ENCODE measurements at places on chromosomes 7 and 10.
A peak's percentile ranks its signal among the peaks of the same experiment; 100 is the strongest.

DNA sequence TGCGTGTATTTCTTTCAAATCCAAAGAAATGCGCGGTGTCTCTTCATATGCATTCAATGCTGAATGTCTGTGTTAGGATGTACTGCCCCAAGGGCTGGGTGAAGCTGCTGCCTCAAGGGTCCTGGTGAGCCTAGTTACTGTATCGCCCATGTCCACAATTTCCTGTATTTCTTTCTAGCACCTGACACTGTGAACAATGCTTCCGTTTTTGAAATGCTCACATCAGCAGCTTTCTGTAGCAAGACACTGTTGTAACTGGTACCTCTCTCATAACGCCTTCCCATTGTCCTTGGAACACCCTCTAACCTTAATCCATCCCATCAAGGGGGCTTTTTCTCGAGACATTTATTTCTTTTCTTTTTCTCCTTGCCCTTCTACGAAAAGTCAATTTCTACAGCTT is 25.1 kb downstream of the NRP1 start:
- DNase-seq: no peak

- no peak for DNase-seq
Measured at GRCh38 chr10:75292794-75293445, 57.2 kb upstream of the COMTD1 start.

DNA sequence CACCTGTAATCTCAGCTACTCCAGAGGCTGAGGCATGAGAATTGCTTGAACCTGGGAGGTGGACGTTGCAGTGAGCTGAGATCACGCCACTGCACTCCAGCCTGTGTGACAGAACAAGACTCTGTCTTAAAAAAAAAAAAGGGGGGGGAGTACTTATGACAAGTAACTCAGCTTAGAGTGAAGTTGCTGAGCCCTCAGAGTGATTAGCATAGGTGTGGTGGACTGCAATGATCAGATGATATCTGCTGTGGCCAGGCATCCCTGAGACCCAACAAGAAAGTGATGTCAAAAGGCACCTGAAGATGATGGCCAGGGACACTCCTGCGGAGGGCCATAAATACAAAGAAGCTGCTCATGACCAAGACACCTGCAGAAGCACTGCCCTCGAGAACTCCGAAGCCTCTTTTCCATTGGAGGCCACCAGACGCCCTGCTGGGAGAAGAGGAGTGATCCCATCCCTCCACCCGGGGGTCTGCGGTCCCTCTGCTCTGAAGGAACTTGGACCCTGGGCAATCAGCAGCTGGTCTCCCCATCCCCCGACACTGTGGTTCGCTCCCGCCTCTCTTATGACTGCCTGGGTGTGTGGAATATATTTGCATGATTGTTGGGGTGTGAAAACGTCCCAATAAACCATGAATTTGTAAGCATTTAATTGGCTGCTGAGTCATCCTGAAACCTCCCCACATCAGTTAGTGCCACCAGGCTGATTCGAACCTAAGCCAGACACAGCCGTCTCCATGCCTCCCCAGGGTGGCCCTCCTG is 46.0 kb downstream of the RASGEF1A start:
- no peak for DNase-seq

DNA sequence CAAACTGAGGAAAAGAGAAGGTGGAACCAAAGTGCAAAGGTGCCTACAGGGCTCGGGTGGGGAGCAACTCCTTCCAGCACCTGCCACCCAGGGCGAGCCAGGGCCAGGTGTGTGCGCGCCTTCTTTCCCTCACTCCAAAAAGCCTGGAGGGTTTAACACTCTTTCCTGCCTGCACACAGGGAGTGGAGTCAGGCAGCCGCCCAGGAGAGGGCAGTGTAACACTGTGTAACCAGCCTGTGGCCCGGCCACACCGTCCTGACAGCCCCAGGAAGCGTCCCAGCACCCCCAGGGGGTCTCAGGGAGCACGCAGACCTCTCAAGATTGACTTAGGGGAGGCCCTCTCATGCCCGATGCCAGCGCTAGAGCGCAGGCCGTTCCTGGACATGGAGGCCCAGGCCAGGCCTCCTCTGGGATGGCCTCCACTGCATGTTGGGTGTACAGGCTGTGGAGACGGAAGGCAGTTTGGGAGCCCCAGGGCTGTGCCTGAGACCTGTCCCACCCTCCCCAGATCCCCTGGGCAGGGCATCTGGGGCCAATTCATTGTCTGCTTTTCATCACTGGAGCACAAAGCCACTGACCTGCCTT is 13.4 kb downstream of the BRI3 start:
- no peak for DNase-seq

GRCh38 chr7:101953248-101953819 is 135.9 kb downstream of the CUX1 start:
- DNase-seq: no peak

DNA sequence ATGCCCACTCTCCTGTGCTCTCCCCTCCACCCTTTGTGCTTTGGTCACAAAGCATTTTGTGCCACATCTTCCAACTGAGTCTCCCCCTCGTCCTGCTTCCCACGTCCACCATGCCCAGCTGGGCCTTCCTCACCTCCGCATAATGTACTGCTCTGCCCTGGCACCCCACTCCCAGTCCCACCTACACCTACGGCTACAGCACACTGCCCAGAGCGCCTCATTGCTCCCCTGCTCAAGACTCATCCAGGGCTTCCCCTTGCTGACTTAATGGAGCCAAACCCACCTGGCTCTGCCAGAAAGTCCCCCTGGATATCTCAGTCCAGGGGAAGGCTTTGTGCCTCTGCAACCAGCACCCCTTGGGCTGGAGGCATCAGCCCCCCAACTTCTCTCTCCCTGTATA is 299.2 kb upstream of the ZMIZ1 start:
- DNase-seq: no peak

DNA sequence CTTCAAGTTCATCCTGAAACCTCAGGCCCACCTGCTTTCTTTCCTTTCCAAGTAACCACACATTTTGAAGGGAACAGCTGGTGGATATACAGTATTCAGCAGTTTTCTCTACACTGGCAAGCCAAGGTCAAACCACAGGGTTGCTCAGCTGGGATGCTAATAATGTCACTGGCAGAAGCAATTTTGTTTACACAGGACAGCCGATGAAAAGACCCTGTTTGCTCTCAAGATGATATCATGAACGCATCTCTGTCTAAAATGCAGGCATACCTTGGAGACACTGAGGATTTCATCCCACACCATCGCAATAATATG is 186.2 kb downstream of the USP6NL start:
- no peak for DNase-seq

DNA sequence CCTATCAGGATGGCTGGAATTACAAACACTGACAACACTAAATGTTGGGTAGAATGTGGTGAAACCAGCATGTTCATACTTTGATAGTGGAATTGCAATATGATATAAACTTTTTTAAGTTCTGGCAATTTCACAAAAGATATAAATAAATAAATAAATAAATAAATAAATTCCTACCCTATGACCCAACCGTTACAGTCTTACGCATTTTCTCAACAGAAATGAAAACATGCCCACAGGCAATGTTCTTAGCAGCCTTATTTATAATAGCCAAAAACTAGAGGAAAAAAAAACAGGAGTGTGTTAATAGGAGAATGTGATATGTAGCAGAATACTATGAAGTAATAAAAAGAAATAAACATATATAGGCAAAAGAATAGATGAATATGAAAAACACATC is 318.9 kb downstream of the IPMK start:
- no peak for DNase-seq

DNA sequence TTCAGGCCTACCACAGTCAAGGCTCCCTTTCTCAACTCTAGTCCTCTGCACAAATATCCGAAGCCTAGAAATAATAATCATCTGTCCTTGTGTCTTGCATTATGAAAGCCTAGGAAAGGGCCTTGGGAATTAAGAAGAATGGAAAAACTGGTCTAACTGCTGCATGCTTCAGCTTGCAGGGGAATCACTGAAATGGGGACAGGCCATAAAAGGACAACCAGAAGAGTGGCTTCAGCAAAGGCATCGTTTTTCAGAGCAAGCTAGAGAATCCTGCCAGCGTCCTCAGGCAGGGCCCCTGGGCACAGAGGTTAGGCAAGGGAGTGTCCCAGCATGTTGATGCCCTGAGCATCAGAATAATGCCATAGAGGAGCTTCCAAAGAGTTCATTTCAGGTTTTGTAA is 13.2 kb downstream of the ERVW-1 start:
- DNase-seq: no peak

DNA sequence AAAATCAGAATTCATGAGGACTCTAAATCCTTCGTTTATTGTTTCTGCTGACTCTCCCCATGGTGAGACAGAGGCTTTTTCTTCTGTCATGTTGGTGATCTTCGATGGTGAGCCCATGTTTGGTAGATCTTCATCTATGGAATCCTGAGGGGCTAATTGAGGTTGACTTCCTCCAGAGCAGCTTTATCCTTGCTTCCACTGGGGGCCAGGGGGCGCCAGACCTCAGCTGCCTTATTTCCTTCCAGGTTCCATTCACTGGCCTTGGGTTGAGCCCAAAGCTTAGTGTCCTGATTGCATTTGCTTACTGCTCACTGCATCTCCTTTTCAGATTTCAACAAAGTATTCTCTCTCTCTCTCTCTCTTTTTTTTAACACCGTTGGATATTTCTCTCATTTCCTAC is 80.7 kb downstream of the GCC1 start:
- peak; percentile 7 for DNase-seq

DNA sequence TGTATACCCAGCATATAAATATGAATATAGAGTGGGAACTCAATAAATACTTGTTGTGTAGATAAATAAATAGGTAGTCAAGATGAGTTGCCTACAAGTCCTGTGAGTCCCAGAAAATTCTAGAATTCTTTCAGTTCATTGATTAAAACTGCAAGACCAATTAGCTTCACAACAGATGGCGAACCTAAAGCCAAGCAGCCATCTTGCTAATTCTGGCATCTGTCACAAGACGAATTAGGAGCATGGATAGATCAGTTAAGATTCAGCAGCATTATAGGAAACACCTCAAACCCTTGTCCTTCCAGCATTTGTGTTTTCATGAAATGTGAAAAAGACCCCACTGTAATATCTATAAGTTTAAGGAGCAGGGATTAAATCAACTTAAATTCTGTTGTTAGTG is 552.7 kb downstream of the MAGI2 start:
- DNase-seq: no peak

GRCh38 chr7:88289564-88290025 is 17.1 kb downstream of the STEAP4 start:
- no peak for DNase-seq

DNA sequence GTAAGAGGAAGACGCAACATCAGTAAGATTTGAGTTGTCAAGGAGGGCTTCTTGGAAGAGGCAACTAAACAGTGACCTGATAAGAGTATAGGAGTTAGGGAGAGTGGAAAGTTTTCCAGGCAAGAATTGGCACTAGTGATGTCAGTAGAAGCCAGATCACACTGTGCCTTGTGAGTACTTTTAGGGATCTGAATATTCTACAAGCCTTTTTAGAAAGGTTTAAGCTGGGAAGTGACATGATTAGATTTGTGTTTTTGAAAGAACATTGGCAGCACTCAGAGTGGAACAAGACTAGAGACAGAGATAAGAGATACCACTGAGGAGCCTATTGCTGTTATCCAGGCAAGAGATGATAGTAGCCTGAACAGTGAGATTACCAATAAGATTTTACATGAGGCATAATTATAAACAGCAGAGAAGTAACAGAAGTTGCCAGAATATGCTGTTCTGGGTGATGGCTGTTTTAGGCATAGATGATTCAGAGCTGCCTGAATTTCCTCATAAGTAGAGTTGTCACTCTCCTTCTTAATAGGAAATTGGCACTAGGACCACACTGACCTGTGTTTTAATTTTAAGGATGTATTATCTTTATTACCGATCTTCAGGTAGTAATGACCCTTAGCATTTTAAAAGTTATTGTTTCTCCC is 45.6 kb downstream of the NHLRC2 start:
- DNase-seq: no peak

GRCh38 chr10:110512461-110513187 is 14.9 kb downstream of the DUSP5 start:
- DNase-seq: no peak

- no peak for DNase-seq
Measured at GRCh38 chr10:131854579-131855335, 46.1 kb upstream of the PPP2R2D start.

DNA sequence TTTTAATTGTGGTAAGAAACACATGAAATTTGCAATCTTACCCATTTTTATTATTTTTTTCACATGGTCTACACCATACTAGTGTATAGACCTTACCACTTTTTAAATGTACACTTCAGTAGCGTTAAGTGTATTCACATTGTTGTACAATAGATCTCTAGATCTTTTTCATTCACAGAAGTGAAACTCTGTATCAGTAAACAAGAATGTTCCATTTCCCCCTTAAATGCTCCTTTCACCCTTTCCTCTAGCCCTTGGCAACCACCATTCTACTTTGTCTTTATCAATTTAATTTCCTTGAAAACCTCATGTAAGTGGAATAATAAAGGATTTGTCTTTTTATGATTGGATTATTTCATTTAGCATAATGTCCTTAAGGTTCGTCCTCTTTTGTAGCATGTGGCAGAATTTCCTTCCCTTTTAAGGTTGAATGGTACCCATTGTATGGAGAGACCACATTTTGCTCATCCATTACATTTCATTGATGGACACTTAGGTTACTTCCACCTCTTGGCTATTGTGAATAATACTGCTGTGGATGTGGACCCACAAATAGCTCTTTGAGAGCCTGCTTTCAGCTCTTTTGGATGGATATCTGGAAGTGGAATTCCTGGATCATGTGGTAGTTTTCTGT is 45.7 kb downstream of the SNX10 start:
- no peak for DNase-seq

- no peak for DNase-seq
Measured at GRCh38 chr10:60525716-60526585, 136.3 kb upstream of the ANK3 start.

DNA sequence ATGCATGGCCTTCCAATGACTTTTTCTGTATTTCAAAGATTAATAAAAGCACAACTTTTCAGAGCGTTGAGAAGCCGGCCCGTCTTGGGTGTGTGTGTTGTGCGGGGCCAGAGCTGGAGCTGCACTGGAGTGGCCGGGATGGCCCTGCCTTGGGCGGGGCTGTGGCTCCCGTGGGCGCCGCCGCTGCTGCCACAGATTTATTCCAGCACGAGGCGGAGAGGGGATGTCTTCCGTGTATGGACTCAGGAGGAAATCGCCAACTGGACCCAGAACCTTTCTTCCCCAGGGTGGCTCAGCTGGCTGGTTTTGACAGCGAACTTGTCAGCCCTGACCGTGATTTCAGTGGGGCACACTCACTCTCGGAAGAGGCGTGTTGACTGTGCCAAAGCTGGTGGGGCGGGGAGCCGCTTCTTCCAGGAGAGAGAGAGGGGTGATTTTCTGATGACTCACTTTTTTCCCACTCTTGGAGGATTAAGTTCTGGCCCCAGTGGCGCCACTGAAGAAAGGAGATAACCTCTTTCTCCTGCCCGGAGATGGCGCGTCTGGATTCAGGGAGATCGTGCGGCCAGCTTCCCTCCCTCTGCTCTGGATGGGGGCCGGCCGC is 72.4 kb downstream of the DNAJB6 start:
- no peak for DNase-seq
